ENCODE measurements at places on chromosomes 7 and 10.

GRCh38 chr10:34001087-34001580 lies 666.7 kb upstream of the NRP1 start:
- no peak for DNase-seq

- DNase-seq = no peak
Measured at GRCh38 chr10:17793823-17794644, 15.1 kb upstream of the MRC1 start.

DNA sequence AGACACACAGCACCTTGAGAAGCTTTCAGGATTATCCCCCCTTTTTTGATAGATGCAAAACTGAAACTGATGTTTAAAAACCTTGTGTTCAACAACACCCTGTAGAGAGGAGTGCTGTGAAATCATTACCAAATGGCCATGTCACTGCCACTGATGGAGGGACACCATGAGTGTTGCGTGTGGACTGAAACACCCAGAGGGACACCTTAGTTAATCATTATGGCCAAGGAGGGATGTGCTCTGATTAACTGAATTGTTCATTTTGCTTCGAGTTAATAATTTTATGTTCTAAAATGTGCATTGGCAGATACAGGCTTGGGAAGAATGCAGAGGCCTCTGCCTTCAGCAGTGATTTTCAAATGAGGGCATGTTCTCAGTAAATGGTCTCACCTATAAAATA lies 226.0 kb downstream of the KLF6 start:
- no peak for DNase-seq

DNA sequence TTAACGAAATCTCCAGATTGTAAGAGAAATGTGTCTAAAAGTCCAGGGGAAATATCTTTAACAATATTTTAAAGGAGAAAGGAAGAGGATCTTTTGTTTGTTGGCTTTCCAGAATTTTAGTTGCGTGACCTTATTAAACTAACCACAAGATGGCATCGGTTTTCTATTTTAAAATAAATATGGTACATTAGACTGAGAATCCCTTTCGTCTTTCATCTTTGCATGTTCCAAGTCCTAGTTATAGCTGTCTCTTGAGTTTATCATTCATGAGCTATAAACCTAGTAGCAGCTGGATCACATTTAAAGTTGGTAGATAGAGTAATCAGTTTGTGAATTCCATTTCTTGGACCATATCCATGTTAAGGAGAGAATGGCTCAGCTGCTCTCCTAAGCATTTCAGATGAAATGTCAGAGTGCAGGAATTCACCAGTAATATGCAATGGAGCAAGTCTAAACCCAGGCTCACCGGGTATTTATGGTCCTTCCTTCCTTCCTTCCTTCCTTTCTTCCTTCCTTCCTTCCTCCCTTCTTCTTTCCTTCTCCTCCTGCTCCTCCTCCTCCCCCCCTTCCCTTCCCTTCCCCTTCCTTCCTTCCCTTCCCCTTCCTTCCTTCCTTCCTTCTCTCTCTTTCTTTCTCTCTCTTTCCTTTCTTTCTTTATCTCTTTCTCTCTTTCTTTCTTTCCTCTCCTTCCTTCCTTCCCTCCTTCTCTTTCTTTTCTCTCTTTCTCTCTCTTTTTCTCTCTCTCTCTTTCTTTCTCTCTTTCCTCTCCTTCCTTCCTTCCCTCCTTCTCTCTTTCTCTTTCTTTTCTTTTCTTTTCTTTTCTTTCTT lies 57.8 kb upstream of the RAB18 start:
- peak; percentile 16 for DNase-seq

DNA sequence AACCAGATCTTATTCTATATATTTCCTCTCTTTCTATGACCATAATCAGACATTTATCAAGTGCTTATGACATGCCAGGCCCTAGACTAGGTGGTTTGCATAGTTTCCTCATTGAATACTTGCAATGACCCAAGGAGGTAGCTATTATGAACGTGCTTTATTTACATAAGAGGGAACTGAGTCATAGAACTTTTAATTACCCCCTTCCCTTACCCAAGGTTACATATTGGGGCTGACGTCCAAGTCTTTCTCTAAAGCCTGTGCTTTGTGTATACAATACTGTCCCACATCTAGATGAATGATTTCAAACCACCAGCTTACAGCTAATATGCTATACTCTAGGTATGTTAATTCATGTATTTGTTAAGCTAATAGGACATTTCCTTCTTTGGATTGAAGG lies 91.9 kb upstream of the NPY start:
- peak; percentile 21 for DNase-seq

GRCh38 chr7:91752102-91752501 lies 128.4 kb downstream of the MTERF1 start:
- DNase-seq = no peak

DNA sequence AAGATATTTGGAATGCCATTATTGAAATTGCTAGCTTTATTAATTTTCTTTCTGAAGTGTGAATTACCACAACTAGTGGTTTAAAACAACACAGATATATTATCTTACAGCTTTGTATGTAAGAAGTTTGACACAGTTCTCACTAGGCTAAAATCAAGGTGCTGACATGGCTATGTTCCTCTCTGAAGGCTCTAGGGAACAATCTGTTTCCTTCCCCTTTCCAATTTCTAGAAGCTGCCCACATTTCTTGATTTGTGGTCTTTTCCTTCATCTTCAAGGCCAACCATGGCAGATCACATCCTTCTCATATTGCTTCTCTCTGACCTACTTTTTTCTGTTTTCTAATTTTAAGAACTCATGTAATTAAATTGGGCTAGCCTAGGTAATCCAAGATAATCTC lies 43.3 kb upstream of the SLC26A3 start:
- no peak for DNase-seq

GRCh38 chr7:23523486-23524075 lies 8.2 kb downstream of the TRA2A start:
- no peak for DNase-seq

GRCh38 chr7:4842319-4843064 lies 19.3 kb downstream of the PAPOLB start:
- DNase-seq = no peak

All from AG04449 (cell line).